ENCODE measurements at places on chromosomes 12 and 14. TPM values are rescaled to one million over a fixed set of nuclear protein-coding genes. Genes with fewer than 3 reads are reported as not detected.
A peak's percentile ranks its signal among the peaks of the same experiment; 100 is the strongest.

Gene ORAI1
- total RNA-seq = 4.5 TPM

Gene KLRC3
- not detected for total RNA-seq

Gene IRAK3
- 0.09 TPM for total RNA-seq

Gene SSPN
- 7.3 TPM for total RNA-seq

Gene CNTN1
- 0.06 TPM for total RNA-seq

DNA sequence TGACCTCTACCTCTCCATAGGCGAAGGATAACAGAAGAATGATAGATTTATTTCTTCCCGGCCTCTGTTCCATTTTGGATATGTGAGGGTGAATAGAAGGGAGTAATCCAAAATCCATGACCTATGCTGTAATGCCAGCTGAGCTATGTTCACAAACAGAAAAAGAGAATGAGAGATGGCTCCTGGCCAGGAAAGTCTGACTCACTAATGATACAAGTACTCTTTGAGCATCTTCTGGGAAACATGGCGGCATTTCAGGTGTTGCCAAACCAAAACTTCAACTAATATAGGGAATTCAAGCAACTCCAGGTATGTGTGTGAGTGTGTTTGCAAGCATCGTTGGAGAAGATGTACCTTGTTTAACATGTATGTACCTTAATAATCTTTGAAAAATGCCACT is 55.1 kb downstream of the MED13L start:
- peak; percentile 80 for DNase-seq

- no peak for DNase-seq
Observed at GRCh38 chr12:94872671-94872970, 130.9 kb downstream of the NDUFA12 start.

- DNase-seq = no peak
Observed at GRCh38 chr14:99621948-99622347, 17.9 kb upstream of the CCDC85C start.

- DNase-seq = no peak
Observed at GRCh38 chr12:12083688-12084087, 12.9 kb downstream of the BCL2L14 start.

- peak; percentile 93 for DNase-seq
Observed at GRCh38 chr12:50597200-50598195, 92.7 kb downstream of the DIP2B start.

Data from Daoy (cell line).